ENCODE measurements at places on chromosomes 6 and 20.

GRCh38 chr6:41182069-41183034 lies 18.6 kb downstream of the TREML2 start:
- DNase-seq: no peak

DNA sequence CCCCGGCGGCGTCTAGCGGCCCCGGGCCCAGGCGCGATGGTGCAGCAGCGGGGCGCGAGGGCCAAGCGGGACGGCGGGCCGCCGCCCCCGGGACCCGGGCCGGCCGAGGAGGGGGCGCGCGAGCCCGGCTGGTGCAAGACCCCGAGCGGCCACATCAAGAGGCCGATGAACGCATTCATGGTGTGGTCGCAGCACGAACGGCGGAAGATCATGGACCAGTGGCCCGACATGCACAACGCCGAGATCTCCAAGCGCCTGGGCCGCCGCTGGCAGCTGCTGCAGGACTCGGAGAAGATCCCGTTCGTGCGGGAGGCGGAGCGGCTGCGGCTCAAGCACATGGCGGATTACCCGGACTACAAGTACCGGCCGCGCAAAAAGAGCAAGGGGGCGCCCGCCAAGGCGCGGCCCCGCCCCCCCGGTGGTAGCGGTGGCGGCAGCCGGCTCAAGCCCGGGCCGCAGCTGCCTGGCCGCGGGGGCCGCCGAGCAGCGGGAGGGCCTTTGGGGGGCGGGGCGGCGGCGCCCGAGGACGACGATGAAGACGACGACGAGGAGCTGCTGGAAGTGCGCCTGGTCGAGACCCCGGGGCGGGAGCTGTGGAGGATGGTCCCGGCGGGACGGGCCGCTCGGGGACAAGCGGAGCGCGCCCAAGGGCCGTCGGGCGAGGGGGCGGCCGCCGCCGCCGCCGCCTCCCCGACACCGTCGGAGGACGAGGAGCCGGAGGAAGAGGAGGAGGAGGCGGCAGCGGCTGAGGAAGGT lies 715 bp downstream of the SOX12 start:
- DNase-seq: peak; percentile 55

- peak; percentile 11 for DNase-seq
These were observed 75.2 kb downstream of the OR2B2 start for GRCh38 chr6:27836783-27837624.

DNA sequence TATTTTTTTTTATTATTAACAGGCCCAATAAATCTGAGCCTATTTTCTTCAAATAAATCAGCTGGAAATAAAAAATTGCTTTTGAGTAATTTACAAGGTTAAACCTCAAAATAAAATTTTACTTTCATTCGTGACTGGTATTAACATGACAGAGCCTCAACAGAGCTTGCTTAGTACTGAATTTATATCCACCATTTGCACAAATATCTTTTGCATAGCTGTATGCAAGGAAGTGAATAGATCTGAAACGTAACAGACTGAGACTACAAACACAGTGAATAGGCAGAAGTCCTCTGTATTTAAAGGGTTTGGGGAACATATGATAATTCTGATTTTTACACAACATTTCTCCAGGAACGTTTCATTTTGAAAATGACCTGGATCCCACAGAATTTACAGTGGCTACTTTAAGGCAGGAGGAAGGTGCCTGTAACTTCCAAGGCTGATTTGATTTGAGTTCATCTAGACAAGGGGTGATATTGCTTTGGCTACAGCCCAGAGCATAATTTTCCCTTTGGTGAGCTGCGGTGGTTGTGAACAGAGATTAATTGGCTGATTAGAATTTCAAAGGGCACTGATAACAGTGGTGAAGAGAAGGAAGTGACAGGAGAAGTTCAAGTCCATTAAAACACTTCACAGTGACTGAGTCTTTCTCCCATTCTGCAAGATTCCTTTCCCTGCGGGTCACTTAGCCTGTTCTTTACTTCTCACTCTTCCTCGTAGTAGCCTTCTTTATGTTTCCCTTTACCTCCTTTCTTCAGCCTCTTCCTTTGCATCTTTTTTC lies 121.2 kb upstream of the SASH1 start:
- no peak for DNase-seq

GRCh38 chr6:52190409-52190808 lies 4.2 kb downstream of the IL17A start:
- DNase-seq: no peak

- DNase-seq: no peak
These were observed 6.5 kb downstream of the ASXL1 start for GRCh38 chr20:32364554-32365208.
